ENCODE measurements at places on chromosomes 7 and 10.

- no peak for DNase-seq
These were observed 219.0 kb downstream of the CCDC3 start for GRCh38 chr10:12782537-12782936.

- no peak for DNase-seq
These were observed 210.4 kb downstream of the SKIDA1 start for GRCh38 chr10:21314906-21315644.

DNA sequence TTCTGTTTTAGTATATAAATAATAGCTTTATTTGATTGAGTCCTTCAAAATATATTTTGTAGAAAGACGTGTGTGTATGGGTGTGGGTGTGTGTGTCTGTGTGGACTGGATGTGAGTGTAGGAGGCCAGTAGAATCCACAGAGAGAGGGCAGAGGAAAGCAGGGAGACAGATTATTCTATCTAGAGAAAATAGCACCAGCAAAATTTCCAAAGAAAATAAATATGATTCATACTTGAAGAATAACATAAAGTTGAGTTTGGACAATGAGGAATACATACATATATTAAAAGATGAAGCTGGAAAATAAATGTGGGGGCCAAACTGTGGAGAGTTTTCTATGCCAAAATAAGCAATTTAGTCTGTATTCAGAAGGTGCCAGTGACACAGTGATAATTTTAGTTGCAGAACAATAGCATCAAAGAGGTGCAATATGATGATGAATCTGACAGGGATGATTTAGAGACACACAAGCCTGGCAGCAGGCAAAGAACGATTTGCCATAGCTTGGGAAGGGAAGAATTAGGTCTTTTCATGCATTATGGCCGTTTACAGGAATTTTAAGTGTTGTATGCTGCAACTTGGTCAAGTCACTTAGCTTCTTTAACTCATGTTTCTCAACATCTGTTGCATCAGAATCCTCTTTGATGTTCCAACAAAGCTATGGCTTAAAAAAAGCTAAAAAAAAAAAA lies 121.3 kb downstream of the SEMA3A start:
- no peak for DNase-seq

DNA sequence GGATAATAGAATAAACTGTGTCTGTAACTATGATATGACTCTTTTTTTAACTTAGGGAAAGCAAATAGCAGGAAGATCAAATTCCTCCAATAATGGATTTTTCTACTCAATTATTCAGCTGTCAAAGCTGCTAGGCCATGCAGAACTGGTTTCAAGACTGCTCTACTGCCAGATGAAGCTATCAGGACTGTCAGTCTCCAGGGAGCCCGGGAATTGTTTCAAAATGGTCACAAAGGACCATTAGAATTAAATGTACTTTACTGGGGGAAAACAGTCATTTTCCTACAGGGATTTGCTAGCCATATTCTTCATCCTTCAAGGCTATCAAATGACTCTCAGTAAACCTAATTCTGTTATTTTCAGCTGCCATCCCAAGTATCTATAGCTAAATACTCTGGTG lies 276.3 kb downstream of the LHFPL3 start:
- DNase-seq = no peak

All from MM.1S (cell line).